ENCODE measurements at places on chromosomes 11 and 22. TPM values are rescaled to one million over a fixed set of nuclear protein-coding genes. Genes with fewer than 3 reads are reported as not detected.

GRCh38 chr11:47154616-47155570 lies 21.8 kb downstream of the ARFGAP2 start:
- DNase-seq: no peak

DNA sequence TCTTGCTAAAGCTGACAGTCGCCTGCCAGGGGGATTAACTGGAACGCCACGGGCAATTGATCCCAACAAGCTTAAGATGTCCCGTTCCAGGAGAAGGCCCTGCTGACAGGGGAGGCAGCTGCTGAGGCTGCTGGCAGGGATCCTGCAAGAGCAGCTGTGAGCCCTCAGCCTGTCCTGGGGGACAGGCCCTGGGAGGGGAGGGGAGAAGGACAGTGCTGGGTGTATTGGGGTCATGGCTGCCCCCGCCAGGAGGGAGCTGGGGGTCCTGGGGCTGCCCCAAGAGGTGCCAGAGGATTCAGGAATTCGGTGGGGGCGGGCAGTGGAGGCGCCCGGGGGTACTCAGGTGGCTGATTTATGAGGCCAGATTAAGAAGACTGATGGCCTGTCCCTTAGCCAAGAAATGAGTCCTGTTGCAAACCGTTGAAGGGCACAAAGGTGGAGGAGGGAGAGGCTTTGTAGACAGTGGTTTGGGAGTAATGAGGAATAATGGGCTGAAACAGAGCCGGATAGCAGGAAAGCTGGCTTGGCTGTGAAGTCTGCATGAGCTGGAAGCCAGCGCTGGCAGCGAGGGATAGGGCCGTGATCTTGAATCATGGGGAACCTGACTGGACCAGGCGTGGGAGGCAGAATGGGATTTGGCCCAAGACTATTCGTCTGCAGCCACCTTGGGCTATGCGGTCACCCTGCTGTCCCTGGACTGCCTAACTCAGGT lies 133.5 kb downstream of the CACNA1I start:
- DNase-seq: no peak

GRCh38 chr22:47625013-47625385 lies 862.5 kb downstream of the TBC1D22A start:
- DNase-seq: no peak

GRCh38 chr22:30889268-30889995 lies 79.1 kb downstream of the MORC2 start:
- no peak for DNase-seq

GRCh38 chr22:20514658-20515406 lies 7.4 kb downstream of the MED15 start:
- no peak for DNase-seq

GRCh38 chr11:2287091-2287490 lies 14.6 kb downstream of the C11orf21 start:
- no peak for DNase-seq

DNA sequence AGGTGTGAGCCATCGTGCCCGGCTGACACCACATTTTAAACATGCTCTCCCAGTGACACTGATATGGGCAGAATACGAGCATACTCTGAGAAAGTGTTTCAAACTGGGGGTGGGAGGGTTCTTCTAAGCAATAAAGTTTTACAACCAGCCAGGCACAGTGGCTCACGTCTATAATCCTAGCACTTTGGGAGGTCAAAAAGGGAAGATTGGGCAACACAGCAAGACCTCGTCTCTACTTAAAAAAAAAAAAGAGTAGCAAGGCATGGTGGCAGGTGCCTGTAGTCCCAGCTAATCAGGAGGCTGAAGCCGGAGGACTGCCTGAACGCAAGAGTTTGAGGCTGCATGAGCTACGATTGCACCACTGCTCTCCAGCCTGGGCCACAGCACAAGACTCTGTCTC lies 2.2 kb downstream of the GANAB start:
- DNase-seq: no peak

DNA sequence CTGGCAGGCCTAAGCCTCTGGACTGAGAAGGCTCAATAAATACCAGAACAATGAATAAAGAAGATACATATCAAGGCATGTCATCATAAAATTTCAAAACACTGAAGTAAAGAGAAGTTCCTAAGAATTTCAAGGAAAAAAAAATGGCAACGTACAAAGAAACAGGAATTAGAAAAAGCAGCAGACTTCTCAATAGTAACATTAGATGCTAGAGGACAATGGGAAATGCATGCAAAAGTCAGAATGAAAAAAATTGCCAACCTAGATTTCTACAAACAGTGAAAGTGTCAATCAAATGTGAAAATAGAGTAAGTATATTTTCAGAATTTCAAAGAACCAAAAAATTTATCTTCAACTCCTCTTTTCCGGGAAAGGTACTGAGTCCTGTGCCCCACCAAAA lies 125.0 kb downstream of the KCNC1 start:
- DNase-seq: no peak

Gene TRIM29
- total RNA-seq: not detected
